PC-3 (cell line): ENCODE measurements at places on chromosomes 5 and 9.

DNA sequence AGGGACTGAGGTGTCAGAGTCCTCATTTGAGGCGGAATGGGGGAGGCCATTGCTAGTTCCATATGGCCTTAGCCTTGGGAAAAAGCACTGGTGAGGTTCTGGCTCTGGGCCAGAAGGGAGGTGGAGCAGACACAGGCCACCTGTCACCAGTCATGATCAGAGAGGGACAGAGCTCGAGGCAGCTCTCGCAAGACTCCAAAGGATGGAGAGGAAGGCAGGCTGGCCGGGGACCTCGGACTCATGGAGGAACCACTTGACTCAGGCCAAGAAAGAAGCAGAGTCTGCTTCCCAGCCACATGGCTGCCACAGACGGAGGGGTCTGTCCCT, 29.2 kb upstream of the NSMF start:
- no peak for DNase-seq

DNA sequence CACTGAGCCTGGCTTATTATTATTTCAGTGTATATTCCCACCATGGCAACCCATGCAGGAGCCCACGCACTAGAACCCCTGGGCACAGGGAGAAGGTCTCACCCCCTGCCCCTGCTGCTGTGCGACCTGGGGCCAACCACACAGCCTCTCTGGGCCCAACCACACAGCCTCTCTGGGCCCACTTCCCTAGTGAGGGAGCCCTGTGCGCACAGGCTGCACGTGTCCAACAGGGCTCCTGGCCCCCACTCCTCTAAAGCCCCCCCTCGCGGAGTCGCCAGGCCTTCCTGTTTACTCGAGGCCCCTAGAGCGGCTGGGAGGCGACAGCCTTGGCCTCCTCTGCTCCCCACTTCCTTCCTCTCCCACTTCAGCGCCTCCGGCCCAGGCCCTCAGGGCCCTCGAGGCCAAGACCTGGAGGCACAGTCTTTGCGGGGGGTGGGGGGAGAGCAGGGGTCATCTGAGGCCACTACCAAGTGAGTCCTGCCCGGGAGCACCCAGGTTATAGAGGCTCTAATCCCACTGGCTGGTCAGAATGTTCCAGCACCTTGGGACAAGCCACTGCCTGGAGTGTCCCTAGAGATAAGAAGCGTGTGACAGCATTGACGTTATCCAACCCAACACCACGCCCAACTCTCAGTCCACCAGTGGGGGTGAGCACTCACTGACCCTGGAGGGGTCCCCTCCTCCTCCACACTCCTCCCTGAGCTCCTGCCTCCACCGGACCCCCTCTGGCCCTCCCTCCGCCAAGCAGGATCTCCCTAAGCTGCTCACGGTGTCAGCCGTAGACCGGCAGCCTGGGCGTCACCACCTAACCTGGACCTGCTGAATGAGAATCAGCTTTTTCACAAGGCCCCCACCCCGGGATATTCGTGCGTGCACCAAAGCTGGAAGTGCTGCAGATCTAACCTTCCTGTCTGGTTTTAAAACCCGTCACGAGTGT, 7.9 kb upstream of the ENG start:
- DNase-seq = no peak

- DNase-seq = no peak
Observed at GRCh38 chr5:151569132-151570046, 21.7 kb downstream of the FAT2 start.

DNA sequence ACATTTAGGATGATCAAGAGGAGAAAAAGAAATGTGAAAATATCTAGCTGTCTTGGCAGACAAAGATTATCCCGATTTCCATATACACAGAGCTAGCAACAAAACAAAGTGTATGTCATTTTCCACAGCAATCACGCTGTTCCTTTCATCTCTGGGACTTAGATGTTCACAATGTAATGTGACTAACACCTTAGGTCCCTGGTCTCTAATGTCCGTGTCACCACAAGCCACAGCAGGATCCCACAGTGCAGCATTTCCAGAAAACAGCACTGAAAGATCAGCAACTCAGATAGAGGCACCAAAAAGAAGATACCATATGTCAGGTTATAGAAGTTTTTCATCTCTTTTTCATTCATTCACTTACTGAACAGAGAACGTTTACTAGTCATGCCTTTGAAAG, 118.0 kb upstream of the TNPO1 start:
- no peak for DNase-seq

GRCh38 chr9:90445391-90445790, 197.2 kb downstream of the DIRAS2 start:
- no peak for DNase-seq

GRCh38 chr9:91757782-91758181, 192.2 kb downstream of the ROR2 start:
- no peak for DNase-seq

- no peak for DNase-seq
Observed at GRCh38 chr5:119322948-119323537, 32.8 kb upstream of the TNFAIP8 start.

GRCh38 chr9:20355022-20355421, 267.3 kb downstream of the MLLT3 start:
- peak; percentile 29 for DNase-seq

DNA sequence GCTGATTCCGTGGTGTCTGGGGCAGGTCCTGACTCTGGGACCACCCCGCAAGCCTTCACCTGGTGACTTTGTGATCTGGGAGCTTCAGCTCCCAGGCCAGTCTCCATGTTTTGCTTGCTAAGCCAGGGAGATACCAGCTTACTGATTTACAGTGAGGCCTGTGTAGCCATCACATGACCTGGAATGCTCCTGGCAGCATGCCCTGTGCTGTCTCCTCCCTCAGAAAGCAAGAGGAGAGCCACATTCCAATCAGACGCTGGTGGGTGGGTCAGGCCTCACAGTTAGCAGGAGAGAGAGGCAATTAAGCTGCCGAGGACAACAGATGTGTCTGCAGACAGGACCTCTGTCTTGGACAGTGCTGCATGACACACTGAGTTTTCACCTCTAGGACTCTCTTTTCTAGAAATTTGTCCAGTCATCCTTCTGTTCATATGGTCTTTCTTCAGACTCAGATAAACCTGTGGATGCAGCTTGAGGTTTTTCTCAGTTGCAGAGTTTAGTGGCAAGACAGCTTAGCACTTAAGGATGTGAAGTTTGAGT, 24.4 kb upstream of the GRPEL2 start:
- peak; percentile 79 for DNase-seq

GRCh38 chr5:849651-850301, 1.0 kb downstream of the ZDHHC11 start:
- peak; percentile 6 for DNase-seq

DNA sequence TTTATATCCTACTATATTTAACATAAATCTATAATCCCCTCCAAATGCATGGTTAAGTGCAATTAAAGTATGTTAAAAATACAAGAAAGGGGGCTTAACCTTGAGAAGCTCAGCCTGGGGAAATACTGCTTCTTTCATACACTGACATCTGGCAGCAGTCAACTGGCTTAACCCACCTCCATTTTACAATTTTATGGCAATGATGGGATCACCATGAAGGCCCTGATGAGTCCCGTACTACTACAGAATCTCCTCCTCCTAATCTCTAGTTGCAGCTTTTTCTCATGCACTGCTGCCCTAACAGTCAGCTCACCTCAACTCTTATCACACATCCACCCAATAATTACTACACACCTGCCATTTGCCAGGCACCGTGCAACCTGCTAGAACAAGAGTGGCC, 40.9 kb downstream of the ZNF608 start:
- DNase-seq = no peak

GRCh38 chr9:20271096-20271495, 351.2 kb downstream of the MLLT3 start:
- no peak for DNase-seq

DNA sequence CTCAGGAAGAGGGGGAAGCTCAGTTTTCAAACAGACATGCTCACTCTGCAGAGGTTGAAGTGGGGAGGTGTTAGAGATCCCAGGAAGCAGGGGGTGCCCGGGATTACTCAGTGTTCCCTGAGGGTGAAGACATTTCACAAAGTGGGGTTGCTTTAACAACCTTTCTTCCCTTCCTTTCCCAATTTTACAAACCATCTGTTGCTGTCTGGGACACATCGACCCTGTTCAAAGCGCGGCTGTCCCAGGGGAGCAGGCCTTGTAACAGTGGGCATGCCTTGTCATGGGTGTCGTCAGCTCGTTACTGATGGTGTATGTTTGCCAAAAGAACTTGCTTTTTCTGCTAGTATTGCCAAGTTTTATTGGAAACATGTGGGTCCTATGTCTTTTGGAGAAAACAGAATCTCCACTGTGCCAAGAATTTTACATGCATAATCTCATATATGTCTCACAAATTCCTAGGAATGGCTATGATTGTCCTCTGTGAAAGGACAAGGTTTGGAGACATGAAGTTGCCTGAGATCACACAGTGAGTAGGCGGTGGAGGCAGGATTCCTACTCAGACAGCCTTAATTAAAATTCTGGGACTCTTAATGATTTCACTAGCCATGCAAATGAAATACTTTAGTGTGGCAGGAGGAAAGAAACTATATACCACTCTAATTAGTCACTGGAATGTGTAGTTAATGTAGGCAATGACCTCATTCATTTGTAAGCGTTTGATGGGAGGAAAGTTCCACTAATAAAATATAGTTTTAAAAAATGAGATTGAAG, 198.9 kb downstream of the NXNL2 start:
- DNase-seq = no peak

- peak; percentile 12 for DNase-seq
Observed at GRCh38 chr9:93326056-93326455, 125.4 kb upstream of the FAM120A start.

DNA sequence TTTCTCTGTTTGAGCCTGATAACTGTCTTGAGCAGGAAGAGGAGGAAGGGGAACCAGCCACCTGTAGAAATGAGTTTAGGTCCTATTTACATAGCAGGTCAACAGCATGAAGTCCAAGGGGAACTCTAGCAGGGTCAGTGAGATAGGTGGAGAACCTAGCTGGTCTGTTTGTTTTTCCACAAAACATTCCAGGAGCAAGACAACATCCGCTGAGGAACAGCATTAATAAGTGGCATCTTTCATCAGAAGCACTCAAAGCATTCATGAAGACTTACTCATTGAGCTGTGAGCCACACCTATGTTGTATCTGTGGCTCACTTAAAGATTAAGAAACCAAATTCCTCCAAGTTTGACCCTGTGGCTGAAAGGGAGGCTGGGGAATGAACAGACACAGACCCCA, 115.9 kb downstream of the ACTBL2 start:
- DNase-seq = peak; percentile 86

DNA sequence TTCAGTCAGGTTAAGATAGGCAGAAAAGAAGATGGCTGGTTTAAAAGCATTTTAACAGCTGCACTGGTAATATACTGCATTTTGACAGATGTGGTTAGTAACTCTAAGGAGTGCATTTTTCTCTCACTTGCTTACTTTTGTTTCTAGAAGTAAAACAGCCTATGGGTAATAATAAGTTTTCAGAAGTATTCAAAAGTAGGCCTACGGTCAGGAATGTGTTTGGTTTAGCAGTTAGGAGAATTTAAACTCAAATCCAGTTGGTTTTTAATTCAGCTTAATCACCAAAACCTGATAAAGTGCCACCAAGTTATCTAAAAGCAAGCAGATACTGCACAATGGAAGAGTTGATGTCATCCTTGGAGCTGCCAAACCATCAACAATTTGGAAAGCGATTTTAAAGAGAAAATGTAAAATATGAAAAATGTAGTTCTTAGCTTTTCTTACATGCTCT, 160.3 kb downstream of the ARSB start:
- no peak for DNase-seq

DNA sequence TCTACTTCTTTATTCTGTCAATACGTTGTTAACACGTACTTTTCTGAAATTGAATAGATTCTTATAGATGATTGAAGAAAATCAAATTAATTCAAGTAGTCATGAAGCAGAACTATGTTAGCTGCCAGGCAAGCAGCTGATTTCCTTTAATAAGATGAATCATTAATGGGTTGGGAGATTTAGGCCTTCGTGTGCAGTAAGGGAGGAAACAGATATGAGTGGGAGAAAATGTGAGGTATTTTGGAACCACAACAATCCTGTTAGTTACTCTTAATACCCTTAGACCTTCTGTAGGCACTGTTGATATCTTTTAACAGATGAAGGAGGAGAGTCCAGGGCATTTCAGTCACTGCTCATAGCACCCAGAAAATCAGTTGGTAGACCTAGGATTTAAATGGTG, 121.0 kb downstream of the AOPEP start:
- DNase-seq = peak; percentile 43

DNA sequence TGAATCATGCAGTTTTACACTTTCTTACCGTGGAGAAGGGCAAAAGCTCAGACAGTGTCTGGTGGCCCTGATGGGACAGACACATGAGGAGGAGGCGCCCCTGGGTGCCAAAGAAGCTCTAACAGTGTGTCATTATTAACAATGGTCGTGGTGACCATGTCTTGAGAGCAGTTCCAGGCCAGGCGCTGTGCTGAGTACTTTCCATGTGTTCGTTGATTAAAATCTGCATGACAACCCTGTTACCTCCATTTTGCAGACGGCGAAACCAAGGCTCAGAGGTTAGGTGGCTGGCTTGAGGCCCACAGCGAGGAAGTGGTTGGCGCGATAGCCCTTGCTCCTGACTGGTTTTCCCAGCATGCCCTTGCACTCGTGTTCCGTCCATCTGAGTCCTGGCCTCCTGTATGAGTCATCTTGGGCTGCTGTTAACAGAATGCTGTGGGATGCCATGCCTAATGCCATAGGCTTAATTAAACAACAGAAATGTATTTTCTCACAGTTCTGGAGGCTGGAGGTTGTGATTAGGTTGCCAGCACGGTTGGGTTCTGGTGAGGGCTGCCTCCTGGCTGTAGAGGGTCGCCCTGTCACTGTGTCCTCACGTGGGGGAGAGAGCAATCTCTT, 92.0 kb downstream of the AMBP start:
- no peak for DNase-seq

DNA sequence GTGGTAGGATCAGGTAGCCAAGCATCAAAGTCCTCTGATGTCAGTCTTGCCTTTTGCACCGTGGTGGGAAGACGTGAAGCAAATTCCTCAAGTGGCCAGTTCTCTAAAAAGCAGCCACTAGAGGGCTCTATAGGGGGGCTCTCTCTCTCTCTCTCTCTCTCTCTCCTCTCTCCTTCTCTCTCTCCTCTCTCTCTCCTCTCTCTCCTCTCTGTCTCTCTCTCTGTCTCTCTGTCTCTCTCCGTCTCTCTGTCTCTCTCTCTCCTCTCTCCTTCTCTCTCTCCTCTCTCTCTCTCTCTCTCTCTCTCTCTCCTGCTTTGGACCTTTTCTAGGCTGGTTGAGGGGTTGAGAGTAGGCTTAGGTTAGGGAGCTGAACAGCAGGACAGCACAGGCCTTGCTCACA, 13.9 kb upstream of the OSMR start:
- peak; percentile 58 for DNase-seq

- DNase-seq = no peak
Observed at GRCh38 chr5:66949066-66949465, 247.5 kb downstream of the CD180 start.

DNA sequence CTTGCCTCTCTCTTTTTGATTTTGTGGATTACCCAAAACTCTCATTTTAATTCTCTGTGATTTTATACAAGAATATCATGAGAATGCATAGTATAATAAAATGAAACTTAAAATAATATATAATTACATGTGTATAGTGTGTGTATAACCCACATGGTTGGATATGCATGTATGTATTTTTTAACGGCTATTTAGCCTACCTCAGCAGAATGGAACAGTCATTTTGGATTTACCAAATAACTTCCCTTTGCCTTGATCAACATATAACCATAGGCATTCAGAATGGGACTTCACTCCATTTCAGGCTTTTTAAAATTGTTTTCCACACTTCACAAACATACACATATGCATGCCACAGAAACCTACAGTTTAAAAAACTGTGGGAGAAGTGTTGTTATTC, 161.2 kb downstream of the SLF1 start:
- no peak for DNase-seq
